Upper lobe of left lung (tissue), 6 donors: ENCODE measurements at places on chromosomes 6 and 20.

GRCh38 chr6:145483191-145483996 is 251.9 kb downstream of the EPM2A start:
- no peak for DNase-seq

- no peak for DNase-seq
These were observed 605.7 kb upstream of the GJE1 start for GRCh38 chr6:141526985-141527384.

GRCh38 chr6:153947808-153948447 is 91.1 kb upstream of the OPRM1 start:
- no peak for DNase-seq

DNA sequence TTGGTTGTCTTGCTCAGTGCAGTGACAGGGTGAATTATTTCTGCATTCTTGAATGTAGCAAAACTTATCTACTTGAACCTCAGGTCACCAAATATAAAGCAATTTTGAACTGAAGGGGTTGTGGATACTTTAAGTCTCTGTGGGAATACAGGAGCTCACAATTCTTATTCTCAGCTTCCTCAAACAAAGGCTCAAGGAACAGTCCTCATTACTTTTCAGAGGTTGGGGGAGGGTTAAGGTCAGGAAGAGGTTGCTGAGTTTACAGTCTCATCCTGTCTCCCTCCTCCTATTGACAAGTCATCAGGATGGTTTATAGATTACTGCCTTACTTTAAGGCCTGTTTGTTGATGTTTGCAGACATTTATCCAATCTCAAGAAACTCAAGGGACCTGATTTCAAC is 143.6 kb upstream of the SPACA1 start:
- DNase-seq, result no peak

GRCh38 chr6:46509063-46509462 is 17.8 kb upstream of the RCAN2 start:
- DNase-seq, result peak; percentile 22

DNA sequence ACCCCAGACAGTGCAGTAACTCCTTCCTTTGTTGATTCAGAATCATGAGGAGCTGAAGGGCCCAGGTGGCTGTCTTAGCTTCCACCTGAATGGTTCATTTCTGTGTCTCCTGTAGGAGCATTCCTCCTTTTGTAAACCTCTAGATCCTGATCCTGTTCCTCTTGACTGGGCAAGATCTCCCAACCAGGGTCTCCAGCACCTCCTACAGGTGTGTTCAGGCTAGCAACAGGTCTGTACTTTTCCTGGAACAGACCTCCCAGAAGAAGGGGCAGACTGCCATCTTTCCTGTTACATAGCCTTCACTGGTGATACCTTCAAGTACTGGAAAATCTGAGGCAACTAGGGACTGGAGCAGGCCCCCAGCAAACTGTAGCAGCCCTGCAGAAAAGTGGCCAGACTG is 35.2 kb downstream of the HLA-B start:
- DNase-seq, result no peak

DNA sequence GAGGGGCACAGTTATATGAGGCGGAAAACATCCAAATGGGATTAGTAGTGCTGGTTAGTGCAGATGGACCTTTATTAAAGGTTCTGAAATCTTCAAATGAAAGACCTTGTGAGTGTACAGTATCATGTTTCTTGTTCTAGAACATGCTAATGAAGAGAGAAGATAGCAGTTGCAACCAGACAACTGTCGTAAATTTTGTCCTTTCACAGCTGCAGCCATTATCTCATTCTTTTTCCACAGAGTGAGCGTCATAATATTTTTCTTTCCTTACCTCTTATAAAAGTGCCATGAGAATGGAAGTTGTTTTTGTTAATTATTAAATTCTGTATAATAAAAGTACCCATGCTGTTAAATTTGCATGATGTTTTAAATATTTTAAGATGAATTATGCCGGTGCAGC is 4.4 kb upstream of the C6orf163 start:
- DNase-seq, result no peak

- no peak for DNase-seq
These were observed 113.2 kb downstream of the CEBPB start for GRCh38 chr20:50303573-50304500.
